AG04449 (cell line): ENCODE measurements at places on chromosomes 2 and 18.

DNA sequence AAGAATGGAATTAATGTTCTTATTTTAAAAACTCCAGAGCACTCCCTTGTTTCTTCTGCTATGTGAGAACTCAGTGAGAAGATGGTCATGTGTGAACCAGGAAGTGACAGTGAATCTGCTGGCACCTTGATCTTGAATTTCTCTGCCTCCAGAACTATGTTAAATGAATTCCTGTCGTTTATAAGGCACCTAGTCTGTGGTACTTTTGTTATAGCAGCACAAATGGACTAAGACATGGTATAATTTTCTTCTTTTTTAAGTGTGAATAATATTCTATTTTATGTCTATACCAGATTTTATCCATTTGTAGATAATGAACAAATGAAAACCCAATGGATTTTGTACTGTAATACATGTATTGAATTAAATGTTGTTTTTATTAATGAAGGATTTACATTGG lies 601.9 kb upstream of the REG3G start:
- DNase-seq = no peak

GRCh38 chr18:65091744-65092329 lies 659.0 kb upstream of the CDH7 start:
- DNase-seq = no peak

GRCh38 chr2:188893972-188894371 lies 80.2 kb upstream of the COL3A1 start:
- DNase-seq = no peak

GRCh38 chr18:11950824-11951223 lies 30.5 kb upstream of the IMPA2 start:
- DNase-seq = no peak

- DNase-seq = no peak
Measured at GRCh38 chr2:149568138-149568537, 19.4 kb downstream of the MMADHC start.

- no peak for DNase-seq
Measured at GRCh38 chr2:231129216-231129615, 4.4 kb upstream of the HTR2B start.

DNA sequence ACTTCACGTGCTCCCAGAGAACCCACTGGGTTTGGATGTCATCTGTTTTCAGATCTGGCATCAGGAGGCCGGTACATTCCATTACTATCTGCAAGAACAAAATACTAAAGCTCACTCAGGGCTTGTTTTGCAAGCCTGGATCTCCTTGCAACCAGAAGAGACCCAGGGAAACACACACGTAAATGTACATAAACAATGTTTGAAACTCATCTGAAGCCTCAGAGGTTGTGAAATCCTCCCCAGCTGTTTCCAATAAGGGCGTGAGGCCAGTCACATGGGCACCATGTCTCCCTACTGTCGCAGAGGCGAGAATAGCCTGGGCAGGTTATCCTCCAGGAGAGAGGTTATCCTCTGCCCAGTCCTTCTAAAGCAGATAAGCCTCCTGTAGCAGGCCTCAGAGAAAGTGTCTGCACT lies 186.9 kb downstream of the GFPT1 start:
- DNase-seq = peak; percentile 80

DNA sequence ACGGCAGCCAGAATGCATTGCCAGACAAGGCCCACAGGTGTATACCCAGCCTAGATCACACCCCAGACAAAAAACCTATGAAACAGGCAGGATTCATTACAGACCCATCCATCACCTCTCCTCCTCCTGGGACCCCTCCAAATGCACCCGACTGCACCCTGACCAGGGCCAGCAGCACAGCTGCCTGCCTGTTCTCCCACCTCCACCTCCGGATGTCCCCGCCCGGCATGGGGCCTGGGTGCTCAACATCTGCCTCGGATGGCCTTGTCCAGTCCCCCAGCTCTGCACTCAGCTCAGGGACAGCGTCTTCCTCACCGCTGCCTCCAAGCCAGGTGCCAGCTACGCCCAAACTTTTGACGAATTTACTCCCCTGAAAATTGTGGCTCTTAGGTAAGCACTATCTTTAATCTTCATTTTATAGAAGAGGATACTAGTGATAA lies 91.1 kb downstream of the TPO start:
- DNase-seq = no peak

GRCh38 chr2:143545949-143546255 lies 416.7 kb downstream of the ARHGAP15 start:
- DNase-seq = no peak

GRCh38 chr18:33916200-33916599 lies 308.5 kb downstream of the NOL4 start:
- no peak for DNase-seq
